ENCODE measurements at places on chromosomes 12 and 14.

GRCh38 chr12:117331691-117332090 lies 29.7 kb downstream of the NOS1 start:
- DNase-seq: no peak

GRCh38 chr12:11894890-11895289 lies 175.8 kb upstream of the BCL2L14 start:
- DNase-seq: no peak

DNA sequence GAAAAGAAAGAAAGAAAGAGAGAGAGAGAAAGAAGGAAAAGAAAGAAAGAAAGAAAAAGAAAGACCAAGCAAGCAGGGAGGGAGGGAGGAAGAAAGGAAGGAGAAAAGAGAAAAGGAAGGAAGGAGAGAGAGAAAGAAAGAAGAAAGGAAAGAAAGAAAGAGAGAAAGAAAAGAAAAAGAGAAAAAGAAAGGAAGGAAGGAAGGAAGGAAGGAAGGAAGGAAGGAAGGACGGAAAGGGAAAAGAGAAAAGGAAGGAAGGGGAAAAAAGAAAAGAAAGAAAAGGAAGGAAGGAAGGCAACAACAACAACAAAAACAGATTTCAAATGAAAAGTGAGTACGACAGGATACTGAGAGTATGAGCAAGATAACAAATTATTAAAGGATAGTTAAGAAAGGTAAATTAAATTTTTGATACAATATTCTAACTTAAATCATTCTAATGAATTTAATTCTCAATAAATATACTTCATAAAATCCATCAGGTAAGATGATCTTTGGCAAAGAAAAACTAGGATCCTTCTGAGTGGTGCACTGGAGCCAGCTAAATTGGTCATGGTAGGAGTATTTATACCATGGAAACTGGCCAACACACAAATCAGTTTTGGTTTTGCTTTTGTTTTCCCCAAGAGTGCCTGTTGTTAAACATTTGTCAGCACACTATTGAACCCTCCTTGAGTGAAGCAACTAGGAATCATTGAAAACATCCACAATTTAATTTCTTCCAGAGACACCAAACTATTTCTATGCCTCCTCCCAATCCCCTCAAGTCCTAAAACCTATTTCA lies 56.1 kb upstream of the DYRK2 start:
- DNase-seq: no peak

GRCh38 chr12:10221846-10222245 lies 9.2 kb downstream of the GABARAPL1 start:
- DNase-seq: no peak

GRCh38 chr12:14946861-14947260 lies 8.5 kb upstream of the ERP27 start:
- DNase-seq: no peak

DNA sequence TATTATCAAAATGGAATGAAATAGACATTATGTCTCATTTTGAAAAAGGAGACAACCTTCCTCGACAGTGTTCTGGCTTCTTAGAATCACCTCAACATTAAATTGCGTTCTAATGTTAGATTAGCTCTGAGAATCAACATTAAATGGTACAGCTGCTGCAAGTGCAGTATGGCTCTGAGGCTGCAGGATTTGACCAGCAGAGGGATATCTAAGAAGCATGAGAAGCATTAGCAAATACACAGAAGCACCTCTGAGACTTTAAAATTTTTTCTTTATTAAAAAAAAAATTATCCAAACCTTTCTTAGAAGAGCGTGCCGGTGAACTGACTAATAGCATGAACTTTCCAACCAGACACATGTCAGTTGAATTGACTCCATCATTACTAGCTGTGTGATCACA lies 253.4 kb upstream of the LRIG3 start:
- no peak for DNase-seq

DNA sequence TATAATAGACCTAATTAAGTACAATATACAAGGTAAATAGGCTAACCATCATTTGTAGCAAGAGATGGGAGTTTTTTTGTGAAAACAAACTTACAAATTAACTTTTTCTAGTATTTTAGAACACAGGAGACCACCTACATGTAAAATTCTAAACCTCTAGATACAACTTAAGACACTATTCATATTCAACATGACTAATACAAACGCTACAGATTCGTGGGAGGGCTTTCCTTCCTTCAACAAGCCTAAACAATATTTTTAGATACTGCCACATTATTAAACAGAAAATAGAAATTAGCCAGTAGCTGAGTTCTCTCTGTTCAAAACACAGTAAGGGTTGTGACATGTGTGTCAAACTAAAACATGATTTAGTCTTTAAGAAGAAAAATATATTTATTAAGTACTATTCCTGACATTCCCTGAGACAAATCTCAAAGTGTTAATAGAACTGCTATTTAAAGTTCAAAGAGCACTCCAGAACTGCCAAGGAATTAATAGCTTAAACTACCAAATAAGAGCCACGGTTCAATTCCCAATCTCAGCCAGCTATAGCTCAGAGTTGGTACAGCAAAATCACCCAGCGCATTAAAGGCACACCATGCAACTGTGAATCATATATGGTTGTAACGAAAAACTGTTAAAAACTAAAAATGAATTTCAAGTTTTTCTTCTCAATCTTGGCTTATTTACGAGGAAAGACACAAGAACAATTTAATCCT lies 10.7 kb downstream of the MED13L start:
- no peak for DNase-seq

DNA sequence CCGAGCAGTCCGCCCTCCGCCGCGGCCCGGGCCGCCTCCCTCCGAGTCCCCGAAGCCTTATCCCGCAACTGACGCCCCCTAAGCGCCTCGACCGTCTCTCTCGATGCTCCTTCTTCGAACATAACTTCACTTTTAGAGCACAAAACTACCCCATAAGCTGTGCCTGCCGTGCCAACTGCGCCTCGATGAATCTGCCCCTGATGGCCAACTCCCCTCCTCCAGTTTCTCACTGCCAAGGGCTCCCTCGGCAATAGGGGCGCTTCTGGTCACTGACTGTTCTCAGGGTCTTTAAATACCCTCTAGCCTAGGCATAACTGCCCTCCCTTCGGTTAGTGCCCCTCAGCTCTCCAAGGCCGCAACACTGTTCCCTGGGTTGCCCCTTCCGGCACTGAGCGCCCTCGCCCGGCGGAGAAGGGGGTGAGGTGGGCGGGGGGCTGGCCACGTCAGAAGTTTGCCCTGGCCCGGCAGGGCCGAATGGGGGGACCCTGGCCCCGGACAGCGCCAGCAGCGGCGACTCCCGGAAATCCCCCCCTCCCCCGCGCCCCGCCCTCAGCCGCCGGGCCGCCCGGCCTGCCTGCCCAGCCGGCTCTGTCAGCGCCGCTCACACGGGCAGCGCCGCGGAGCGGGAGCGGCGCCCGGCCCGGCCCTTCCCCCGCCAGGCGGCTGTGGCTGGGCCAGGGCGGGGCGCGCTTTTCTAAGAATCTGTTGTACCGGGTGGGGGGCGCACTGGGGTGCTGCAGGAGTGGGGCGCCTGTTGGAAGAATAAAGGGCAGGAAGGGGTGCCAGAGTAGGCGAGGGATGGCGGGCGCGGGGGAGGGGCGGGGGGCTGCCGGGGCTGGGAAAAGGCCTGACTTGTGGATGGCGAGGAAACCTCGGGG lies 10.6 kb downstream of the RARG start:
- DNase-seq: peak; percentile 86

DNA sequence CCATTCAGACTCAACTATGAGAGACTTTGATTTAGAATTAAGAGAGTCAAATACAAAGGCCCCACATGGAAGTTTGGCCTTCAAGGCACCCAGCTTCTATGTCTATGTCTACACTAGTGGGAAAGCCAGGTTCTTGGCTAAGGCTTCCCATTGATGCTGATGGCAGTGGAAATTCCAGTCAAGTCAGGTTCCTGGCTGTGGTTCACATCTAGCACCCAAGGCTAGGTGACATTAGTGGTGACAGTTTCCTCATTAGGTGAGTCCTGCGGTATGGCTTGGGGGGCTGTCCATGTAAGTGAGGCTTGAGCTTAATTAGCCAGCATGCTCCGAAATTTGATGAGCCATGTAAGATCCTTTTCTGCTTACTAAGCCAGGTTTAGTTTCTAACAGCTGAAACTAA lies 460.9 kb downstream of the RMST start:
- no peak for DNase-seq

DNA sequence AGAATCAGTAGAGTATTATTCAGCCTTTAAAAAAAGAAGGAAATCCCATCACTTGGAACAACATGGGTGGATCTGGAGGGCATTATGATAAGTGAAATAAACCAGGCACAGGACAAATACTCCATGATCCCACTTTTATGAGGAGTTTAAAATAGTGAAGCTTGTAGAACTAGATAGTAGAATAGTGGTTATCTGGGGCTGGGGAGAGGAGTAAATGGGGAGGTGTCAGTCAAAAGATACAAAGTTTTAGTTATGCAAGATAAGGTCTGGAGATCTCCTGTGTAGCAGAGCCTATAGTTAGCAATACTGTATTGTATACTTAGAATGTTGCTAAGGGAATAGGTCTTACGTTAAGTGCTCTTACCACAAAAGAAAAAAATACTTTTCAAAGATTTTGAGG lies 64.9 kb downstream of the RIC8B start:
- DNase-seq: no peak

- no peak for DNase-seq
Observed at GRCh38 chr12:85866986-85867776, 6.9 kb upstream of the NTS start.

GRCh38 chr14:72120315-72120714 lies 188.1 kb downstream of the RGS6 start:
- DNase-seq: no peak

DNA sequence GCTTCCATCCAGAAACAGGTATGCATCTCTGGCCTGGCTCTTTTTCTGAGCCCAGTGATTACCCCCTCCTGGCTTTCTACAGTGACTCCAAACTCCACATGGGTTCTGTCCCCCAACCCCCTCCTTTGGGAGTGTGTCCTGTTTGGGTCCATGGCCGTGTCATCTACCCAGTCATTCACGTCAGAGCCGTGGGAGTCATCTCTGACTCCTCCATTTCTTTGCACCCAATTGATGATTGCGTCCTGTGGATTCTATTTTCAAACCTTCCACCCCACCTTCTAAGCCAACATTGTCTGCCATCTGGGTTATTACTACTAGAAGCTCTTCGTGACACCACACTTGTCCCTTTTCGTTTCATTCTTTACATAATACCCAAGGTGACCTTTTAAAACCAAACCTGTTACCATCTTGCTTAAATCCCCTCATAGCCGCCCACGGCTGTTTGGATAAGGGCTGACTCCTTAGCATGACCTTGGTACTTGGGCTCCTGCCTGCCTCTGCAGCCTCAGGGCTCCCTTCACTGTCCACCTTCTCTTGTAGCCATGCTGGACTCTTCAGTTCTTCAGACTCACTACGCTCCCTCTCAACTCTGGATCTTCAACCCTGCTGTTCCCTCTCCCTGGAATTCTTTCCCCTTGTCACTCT lies 38.1 kb upstream of the NT5DC3 start:
- DNase-seq: no peak

GRCh38 chr12:6840330-6840729 lies 395 bp upstream of the GNB3 start:
- DNase-seq: no peak

DNA sequence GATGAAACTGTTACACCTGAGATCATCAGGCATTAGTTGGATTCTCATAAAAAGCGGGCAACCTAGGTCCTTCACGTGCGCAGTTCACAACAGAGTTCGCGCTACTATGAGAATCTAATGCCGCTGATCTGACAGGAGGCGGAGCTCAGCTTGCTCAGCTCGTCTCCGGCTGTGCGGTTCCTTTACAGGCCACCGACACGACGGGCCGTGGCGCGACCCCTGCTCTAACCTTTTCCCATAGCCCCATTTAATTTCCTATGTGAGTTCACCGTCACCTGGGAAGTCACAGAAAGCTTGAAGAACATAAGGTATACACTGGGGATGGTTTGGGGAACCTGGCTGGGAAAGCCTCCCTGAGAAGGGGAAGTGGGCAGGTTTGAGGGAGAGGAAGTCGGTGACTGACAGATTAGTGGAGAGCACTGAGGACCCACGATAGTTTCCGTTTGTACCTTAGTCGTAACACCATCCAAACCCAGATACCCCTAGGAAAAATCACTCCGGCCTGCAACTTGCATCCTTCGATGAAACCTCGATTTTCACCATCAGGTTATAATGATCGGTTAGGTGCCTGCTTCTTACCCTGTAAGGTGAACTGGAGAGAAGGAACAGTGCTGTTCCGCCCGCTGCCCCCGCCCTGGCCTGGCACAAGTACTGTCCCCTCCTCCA lies 2.8 kb upstream of the AAAS start:
- DNase-seq: peak; percentile 44

DNA sequence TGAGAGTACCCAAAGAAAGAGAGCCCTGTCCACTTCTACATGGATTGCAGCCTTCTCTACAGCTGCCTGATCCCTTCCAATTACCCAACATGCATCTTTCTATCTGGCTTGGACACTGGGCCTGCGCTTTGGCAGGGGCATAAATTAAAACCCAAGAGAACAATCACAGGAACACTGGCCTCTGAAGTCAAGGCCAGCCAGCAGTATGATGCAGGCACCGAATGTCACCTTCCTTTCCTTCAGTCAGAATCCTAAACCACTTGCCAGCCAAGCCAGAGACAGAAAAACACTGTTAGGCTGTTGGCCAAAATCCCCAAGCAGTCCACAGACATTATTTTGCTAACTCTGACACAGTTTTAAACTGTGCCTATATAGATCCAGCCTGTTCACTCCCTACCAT lies 113.7 kb downstream of the DUSP6 start:
- DNase-seq: no peak

- no peak for DNase-seq
Observed at GRCh38 chr14:106013879-106014376, 487.5 kb downstream of the TMEM121 start.

DNA sequence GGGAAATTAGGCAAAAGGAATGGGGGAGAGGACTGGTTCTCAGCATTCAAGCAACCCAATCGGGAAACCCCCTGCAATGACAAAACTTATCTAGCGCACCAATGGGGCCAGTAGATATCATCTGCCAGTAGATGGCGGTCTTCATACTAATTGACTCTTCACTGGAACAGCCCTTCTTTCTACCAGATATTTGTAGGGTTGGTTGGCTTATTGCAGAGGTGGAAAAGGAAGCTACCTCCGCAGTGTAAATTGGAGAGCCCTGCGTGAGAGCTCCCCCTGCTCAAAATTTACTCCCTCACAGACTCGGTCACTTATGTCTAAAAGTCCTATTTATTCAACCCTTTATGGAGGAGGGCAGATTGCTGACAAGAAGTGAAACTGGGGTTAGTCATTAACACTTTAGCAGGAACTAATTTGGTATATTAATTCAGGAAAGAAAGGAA lies 166.1 kb upstream of the CCND2 start:
- DNase-seq: no peak

GRCh38 chr12:111785651-111786050 lies 18.9 kb downstream of the ALDH2 start:
- no peak for DNase-seq
